ENCODE measurements at places on chromosomes 3 and 15.

GRCh38 chr15:100692246-100692645 is 89.9 kb downstream of the ASB7 start:
- no peak for DNase-seq

- peak; percentile 35 for DNase-seq
Measured at GRCh38 chr15:60299452-60300047, 98.2 kb downstream of the ANXA2 start.

DNA sequence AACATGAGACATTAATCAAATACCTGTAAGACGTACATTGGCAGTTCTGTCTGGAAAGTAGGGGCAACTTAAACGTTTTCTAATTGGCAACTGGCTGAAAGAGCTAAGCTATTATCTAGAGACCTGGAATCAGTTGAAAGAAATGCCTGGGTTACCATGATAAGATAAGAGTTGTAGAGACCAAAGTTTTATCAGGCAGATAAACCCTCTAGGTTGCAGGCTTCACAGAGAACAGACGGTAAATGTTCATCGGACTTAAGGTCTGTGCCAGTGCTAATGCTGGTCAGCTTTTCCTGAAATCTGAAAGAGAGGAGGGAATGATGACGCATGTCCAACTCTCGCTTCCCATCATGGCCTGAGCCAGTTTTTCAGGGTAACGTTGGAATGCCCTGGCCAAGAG is 196.2 kb downstream of the ROBO2 start:
- no peak for DNase-seq

- no peak for DNase-seq
Measured at GRCh38 chr15:62320259-62320658, 155.2 kb upstream of the C2CD4B start.

- no peak for DNase-seq
Measured at GRCh38 chr15:89104172-89104564, 15.9 kb downstream of the ABHD2 start.

DNA sequence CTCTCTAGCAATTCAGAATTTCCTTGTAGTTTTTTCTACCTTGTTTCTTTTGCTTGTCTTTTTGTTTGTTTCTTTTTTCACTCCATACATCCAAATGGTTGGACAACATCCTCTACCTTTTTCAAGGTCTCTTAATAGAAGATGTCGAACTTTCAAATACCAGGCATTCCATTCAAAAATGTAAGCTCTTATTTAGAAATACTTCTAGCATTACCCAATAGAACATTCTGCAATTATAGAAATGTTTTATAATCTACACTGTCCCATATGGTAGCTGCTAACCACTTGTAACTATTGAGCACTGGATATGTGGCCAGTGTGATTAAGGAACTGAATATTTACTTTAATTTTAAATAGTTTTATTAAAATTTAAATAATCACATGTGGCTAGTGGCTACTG is 196.2 kb upstream of the MRPL3 start:
- DNase-seq = peak; percentile 34

GRCh38 chr3:123076496-123077418 is 9.9 kb downstream of the PDIA5 start:
- no peak for DNase-seq

GRCh38 chr3:54376939-54377578 is 254.7 kb downstream of the CACNA2D3 start:
- no peak for DNase-seq

DNA sequence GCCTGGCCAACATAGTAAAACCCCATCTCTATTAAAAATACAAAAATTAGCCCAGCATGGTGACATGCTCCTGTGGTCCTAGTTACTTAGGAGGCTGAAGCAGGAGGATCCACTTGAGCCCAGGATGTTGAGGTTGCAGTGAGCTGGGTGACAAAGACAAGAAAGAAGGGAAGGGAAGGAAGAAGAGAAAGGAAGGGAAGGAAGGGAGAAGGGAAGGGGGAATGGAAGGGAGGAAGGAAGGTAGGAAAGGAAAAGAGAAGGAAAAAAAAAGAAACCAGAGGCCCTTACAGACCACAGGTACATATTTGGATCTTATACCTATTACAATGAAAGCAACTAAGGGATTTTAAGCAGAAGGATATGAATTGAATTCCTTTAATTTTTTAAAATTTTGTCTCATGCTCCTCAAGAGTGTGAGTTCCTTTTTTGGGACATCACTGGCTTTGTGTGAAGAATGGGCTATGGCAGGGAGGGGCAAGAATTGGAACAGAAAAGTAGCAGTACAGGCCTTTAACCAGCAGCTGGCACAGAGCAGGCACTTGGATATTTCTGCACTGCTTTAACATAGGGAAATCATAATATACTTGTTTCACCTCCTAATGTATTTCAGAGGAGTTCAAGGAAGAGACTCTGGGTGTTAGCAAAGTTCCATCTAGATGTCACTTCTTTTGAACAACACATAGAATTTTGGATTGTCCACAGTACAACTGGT is 7.9 kb downstream of the RAB27A start:
- no peak for DNase-seq
